ENCODE measurements at places on chromosomes 1 and 21. TPM values are rescaled to one million over a fixed set of nuclear protein-coding genes. Genes with fewer than 3 reads are reported as not detected.

- DNase-seq = no peak
Observed at GRCh38 chr1:97163591-97164275, 442.1 kb downstream of the PTBP2 start.

DNA sequence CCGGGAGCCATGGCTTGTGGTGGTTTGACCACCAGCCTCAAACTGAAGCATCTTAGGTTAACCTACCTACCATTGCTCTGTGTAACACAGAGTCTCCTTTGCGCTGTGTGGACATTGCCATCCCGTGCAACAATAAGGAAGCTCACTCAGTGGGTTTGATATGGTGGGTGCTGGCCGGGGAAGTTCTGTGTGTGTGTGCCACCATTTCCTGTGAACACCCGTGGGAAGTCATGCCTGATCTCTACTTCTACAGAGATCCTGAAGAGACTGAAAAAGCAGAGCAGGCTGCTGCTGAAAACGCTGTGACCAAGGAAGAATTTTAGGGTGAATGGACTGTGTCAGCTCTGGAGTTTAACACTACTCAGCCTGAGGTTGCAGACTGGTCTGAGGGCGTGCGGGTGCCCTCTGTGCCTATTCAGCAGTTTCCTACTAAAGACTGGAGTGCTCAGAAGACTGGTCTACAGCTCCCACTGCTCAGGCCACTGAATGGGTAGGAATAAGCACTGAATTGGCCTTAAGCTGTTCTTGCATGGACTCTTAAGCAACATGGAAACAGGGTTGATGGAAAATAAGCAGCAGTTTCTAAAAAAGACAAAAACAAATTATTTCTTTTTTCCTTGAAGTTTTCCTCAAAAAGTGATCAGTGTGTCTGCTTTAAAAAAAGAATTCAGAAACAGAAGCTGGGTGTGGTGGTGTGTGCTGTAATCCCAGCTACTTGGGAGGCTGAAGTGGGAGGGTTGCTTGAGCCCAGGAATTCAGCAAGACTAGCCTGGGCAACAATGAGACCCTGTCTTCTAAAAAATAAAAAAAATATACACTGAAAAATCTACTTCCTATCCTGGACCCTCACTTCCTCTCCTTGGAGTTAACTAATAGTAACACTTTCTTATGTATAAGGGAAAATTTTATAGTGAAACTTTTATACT lies 14.6 kb downstream of the CEP350 start:
- DNase-seq = peak; percentile 6

DNA sequence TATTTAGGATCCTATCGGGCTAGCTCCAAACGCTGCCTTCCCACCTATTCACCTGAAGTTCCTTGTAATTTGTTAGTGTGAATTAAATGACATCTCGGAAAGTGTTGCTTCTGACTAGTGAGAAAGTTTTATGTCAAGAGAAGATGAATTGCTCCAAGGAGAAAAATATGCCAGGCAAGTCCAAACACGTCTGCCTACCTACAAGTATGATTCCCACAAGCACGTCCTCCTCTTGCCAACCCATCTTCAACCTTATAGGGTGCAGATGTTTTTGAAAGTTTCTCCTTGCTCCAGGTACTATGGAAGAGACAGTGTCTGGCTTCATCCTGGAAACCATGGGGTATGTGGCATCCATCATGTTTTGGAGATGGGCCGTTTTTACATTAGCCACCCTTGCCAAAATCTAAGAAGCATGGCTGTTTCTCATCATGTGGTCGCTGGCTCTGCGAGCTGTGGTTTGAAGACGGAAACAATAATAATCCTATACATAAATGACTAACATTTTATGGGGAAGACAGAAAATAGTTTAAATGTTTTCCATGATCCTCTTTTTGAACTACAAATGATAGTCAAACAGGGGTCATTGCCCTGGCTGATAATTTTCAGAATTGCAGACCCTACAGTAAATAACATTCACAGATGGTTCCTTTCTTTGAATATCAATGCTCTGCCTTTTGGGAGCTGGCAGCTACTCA lies 505.8 kb downstream of the SMYD3 start:
- DNase-seq = peak; percentile 39

DNA sequence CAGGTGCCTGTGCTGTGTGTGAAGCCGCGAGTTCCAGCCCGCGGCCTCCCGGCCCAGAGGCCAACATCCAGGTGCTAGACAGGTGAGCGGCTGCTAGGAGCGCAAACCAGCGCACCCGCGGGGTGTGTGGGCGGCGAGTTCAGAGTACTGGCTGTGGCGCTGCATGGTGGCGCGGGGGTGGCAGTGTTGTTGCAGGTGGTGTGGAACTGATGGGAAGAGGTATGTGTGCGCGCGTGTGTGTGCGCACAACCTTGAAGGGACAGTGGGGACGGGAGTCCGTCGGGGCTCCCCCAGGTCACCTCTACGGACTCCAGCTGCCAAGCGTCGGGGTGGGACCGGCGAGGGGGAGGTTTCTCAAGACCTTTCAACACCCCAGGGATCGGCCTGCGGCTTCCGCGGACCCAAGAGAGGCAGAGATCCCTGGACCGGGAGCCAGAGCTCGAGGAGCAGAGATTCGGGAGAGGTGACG lies 433 bp upstream of the DMBX1 start:
- no peak for DNase-seq

DNA sequence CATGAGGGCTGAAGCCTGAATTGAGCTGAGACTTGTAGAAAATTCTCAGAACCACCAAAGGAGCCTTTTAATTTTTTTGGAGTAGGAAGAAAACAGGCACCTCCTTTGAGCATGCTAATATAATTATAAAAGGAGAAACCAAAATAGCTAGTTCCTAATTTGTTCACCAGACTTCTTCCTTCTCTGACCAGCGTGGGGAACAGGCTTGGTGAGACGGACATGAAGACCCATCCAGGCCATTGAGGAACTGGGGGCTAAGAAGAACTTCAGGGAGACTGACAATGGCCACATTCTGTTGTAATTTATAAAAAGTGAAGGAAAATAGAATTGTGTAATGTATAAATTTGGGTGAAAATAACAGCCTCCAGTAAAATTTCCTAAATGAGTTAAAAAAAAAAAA lies 62.6 kb downstream of the MAN1C1 start:
- no peak for DNase-seq

Gene CCDC185
- not detected for total RNA-seq

Gene LCA5L
- 0.84 TPM for total RNA-seq

DNA sequence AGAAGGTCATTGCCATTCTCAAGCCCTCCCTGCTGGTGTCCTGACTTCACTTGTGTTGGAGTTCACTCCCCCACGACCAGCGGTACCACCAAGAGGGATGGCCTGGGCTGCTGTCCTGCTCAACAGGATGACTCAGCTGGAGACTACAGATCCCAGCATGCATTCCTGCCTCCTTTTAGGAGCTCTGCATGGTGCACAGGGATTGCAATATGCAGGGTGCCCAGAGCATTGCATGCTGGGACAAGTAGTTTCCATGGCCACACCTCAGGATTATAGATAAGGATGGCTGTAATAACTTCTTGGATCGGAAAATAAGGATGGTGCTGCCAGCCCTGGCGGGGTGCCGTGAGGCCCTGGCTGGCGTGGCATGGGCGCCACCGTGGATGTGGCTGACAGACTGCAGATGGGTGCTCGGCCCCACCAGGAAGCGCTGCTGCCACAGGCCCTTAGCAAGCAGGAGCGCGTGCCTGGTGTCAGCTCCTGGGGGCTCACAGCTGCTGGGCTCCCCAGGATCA lies 150.0 kb downstream of the CASZ1 start:
- peak; percentile 30 for DNase-seq

Gene SPRR1B
- total RNA-seq = not detected

DNA sequence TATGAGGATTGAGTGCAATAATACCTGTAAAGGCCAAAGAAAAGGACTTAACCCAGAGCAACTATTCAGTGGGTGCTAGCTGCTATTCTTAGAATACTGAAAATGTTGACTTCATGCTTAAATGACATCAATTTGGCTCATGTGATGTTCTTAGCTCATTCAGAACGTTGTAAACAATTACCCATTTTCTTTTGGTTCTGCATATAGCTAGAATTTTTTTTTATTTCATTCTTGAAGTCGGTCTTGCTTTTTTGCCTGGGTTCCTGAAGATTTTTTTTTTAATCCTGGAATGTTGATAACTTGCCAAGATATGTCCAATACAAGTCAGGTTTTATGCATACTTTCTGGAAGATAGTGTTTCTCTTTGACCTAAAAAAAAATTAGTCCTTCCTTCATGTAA lies 772.0 kb downstream of the LTN1 start:
- DNase-seq = no peak

Gene S100A8
- 6.6 TPM for total RNA-seq

DNA sequence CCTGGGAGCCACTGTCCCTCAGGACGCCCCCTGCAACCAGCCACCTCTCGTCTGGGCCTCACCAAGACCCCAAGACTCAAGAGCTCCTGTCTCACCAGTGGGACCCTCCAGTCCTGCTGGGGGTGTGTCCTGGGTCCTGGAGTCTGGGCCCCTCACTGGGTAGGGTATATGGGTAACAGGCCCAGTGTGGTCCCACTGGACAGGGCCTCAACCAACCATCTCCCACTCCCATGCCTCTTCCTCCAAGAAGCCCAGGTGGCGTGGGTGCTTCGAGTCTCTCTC lies 725 bp upstream of the VWA1 start:
- DNase-seq = no peak
